ENCODE measurements at places on chromosomes 2 and 18.

DNA sequence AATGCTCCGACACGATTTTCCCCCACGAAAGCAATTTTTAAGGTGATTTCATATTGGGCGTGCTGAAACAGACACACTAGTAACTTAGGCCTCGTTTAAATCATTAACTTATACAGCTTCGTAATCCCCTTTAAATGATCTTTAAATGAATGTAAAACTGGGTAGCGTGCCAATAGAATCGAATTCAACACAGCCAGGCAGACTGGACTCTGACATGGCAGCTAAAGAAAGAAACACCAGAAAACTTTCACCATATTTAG is 2.4 kb upstream of the ID2 start:
- no peak for DNase-seq

- DNase-seq: no peak
Measured at GRCh38 chr2:28802975-28803429, 7.6 kb upstream of the SPDYA start.

GRCh38 chr2:100802066-100802465 is 17.9 kb upstream of the NPAS2 start:
- no peak for DNase-seq

DNA sequence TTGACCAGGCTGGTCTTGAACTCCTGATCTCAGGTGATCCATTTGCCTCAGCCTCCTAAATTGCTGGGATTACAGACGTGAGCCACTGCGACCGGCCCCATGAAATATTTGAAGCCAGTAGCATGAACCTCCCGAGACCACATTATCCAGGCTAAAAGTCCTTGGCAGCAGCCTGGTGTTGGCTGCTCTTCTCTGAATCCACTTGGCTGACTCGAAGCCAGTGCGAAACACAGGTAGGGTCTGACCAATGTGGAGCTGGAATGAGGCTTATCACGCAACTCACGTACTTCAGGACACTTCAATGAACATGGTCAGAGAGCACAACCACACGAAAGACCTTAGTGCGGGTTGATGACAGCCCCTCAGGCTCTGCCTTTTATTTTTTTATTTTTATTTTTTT is 38.4 kb downstream of the USP40 start:
- DNase-seq: no peak

DNA sequence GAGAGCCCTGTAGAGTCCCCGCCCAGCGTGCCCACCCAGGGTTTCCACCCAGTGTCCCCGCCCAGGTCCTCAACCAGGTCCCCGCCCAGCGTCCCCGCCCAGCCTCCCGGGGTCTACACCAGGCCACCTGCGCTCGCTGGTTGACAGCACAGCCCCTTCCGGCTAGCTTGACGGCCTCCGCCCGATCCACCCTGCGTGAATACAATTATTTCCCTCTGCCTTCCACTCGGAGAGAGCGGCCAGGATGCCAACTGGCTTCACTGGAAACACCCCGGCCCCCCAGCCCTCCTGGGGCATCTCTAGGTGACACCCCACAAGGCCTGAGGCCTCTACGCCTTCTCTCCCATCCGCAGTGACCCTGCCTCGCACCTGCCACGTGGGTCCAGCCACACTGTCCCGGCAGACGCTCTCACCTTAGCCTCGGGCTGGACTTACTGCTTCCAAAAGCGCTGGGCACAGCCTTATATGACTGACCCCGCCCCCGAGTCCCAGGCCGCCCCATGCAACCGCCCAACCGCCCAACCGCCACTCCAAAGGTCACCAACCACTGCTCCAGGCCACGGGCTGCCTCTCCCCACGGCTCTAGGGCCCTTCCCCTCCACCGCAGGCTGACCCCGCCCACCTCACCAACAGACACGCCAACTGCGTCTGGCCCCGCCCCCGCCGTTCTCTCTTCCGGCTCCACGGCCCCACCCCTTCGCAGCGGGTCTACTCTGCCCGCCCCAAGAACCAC is 188.1 kb downstream of the LAMA1 start:
- no peak for DNase-seq

- DNase-seq: no peak
Measured at GRCh38 chr2:172082105-172082943, 3.0 kb upstream of the DLX1 start.

DNA sequence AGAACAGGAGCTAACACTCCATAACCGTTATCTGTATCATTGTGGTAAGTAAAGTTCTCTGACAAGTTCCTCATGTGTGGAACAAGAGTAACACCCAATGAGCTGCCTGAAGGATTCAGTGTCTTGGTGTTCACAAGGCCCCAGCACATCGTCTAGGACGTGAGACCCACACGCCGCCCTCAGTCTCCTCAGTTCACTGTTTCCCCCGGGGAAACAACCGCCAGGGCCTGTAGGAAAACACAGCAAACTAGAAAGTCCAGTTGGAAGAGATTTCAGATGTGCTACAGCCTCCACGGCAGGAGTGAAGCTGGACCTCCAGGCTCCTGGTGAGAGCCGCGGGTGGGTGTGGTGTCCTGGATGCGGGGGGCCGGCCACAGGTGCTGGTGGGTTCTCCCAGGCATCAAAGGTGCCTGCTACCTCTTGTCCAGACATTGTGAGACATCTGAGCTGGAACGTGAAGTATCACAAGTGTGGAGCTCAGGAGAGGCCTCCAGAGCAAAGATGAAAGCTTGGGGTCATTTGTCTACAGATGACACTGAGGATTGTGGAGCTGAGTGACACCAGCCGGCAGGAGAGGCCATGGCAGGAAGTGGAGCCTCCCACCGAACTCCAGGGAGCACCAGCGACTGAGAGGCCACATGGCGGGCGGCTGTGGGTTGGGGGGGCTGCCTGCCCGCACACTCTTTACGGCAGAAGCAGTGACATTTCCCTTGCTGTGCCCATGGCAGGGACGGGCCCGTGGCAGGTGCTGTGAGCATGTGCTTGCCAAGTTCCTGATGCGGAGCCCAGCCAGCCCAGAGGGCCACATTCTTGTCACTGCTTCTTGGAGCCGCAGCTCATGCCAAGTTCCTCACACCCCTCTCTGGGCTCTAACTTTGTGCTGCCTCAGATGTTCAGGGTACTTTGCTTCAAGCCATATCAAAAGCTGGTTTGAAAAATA is 131.2 kb downstream of the TMEM18 start:
- no peak for DNase-seq

- DNase-seq: no peak
Measured at GRCh38 chr2:173223871-173224270, 130.8 kb upstream of the CDCA7 start.

- DNase-seq: peak; percentile 16
Measured at GRCh38 chr2:26245231-26245732, 543 bp downstream of the HADHB start.

- no peak for DNase-seq
Measured at GRCh38 chr2:195819276-195819675, 162.2 kb downstream of the SLC39A10 start.

- no peak for DNase-seq
Measured at GRCh38 chr2:130376433-130377293, 20.8 kb downstream of the PTPN18 start.

DNA sequence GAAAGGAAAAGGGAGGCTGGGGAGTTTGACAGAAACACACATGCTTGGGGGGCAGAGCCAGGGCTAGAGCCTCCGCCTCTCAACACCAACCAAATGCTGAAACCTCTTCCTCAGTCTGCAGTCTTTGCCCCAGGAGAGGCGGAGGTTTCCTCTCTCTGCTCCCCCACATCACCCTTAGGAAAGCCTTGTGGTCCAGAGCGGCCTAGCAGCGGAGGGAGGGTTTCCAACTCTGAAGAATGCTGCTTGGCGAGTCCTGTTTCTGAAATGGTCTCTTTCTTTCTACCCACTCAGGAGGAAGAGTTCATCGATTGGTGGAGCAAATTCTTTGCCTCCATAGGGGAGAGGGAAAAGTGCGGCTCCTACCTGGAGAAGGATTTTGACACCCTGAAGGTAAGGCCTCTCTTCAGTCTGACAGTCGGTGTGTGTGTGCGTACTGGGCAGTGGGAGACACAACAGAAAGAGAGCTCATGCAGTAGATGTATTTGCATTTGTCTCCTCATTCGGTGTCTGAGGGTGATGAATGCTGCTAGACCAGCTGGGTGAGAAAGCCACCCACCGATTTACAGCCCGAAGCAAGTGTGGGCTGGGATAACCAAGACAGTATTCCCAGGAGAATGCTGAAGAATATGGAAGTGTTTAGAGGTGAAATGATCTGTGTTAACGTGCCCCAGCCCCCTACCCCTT is 190.5 kb downstream of the DYSF start:
- DNase-seq: no peak

DNA sequence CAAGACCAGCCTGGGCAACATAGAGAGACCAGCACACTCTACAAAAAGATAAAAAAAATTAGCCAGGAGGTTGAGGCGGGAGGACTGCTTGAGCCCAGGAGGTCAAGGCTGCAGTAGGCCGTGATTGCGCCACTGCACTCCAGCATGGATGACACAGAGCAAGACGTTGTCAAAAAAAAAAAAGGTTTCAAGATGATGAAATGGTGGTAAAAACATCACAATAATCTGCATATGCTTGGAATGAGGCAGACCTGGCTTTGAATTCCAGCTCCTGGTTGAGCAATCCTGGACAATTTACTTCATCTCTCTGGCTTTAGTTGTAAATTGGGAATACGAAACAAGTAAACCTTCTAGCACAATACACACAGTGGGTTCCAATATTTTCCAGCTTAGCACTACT is 24.1 kb downstream of the USP40 start:
- DNase-seq: no peak

- no peak for DNase-seq
Measured at GRCh38 chr2:179856205-179856604, 5.2 kb downstream of the ZNF385B start.

DNA sequence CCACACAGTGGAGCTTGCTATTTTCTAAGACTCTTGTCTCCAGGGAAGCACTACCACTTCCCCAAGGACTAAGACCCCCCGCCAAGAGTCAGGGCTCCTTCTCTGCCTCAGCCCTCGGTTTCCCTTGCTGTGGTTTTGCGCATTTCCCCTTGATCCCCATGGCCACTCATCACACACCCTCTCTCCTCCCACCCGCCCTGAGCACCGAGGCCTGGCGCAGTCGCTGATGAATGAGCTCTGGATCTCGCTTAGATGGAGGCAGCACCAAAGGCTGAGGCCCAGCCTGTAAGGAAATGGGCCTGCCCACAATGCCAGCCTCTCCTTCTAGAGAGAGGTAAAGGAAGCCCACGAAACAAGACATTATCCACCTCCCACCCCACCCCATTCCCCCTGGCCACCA is 96.9 kb downstream of the TNS1 start:
- DNase-seq: no peak

DNA sequence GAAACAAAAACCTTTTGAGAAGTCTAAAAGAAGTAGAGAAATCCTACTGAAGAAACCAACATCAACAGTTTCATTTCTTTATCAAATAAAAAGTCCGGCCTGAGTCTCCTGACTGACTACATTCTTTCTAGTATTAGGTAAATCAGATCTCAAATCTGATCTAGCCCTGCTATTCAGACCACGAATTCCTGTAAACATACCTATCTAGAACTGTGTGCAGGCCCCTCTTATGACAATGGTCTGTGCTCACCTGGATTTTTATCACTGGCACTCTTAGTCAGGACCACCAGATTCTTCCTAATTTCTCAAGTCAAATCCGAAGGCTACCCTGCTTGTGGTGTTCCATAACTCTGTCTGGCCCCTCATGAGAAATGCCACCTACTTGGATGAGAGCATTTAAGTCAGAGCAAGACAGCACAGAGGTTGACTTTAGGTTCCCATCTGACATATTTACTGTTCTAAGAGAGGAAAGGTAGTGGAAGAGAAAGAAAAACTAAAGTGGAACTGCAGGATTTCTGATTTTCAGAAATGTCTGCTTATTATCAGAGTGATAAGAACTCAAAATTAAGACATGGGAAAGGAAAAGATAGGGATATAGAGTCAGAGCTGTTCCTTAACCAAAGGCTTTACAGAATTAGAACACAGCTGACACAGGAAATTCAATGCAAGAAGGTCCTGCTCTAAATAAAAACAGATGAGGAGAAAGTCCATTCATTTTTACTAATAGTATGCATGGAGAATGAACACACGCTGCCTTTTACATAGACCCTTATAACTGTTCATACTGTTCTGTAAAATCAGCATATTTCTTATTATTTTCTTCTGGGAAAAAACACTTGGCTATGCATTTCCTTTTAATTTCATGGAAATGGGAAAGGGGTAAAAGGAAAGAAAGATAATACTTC is 56.5 kb downstream of the SLC8A1 start:
- no peak for DNase-seq

- DNase-seq: no peak
Measured at GRCh38 chr2:44766220-44766619, 175.3 kb upstream of the SIX3 start.

DNA sequence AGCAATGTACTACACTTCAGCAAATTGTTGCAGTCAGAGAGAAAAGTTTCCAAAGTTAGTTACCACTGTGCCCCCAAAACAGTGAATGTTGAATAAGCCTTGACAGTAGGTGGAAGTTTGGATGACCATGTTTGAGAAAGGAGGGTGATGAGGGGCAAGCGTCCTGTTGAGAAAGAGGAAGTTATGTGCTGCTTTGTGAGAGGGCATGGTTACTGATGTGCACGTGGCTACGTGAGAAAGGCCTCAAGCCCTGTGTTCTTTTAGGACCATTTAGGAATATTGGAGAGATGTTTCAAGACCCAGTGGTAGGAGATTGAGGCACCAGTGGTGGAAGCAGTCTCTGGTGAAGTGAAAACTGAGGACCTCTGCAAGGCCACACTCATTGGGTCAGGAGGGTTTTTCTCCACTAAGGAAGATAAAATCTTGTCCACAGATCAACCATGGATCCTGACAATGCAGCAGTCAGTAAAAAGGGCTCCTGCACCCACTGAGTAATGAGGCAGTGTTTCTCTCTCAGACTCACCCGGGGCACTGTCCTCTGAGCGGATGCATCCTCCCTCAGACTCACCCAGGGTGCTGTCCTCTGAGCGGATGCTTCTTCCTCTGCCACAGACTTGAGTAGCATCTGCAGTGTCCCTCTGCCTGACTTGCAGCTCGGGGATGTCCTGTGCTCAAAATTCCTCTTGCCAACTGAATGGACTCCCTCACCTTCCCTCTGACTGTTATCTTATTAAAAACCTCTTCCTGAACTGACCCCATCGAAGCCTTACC is 34.7 kb upstream of the ACTR3 start:
- DNase-seq: no peak

GRCh38 chr2:191483117-191483516 is 194.8 kb upstream of the NABP1 start:
- DNase-seq: no peak

DNA sequence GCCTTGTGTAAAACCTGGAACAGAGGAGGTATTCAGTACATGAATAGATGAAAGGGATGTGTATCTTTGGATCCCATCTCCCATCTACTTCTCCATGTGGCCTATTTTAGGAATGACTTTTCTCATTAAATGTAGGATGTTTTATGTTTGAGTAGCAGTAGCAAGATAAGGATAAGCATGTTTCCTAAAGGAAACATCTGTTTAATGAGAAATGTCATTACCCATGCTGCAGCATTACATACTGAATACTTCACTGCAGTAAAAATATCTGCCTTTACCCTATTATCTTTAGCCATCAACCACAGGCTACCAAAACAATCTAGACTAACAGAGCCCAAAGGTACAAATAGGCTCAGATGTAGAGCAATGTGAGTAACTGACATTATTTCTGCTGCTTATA is 419.2 kb upstream of the CYRIA start:
- no peak for DNase-seq
